ENCODE measurements at places on chromosomes 6 and 20. TPM values are rescaled to one million over a fixed set of nuclear protein-coding genes. Genes with fewer than 3 reads are reported as not detected.

CNR1 gene
- total RNA-seq = not detected

ARMC12 gene
- total RNA-seq = 0.43 TPM

LIME1 gene
- total RNA-seq = 3.5 TPM

OR2J3 gene
- total RNA-seq = not detected

C6orf141 gene
- 0.43 TPM for total RNA-seq

EPB41L1 gene
- 9.1 TPM for total RNA-seq

IL17A gene
- total RNA-seq = not detected

C6orf132 gene
- total RNA-seq = 2.6 TPM

GLO1 gene
- total RNA-seq = 110 TPM

ISM1 gene
- total RNA-seq = 0.64 TPM

FILIP1 gene
- total RNA-seq = 0.32 TPM

TFAP2D gene
- total RNA-seq = not detected

PTCRA gene
- total RNA-seq = not detected

KCNK15 gene
- 1.7 TPM for total RNA-seq

SLC4A11 gene
- 1.6 TPM for total RNA-seq

BEND3 gene
- total RNA-seq = 3.5 TPM

BRD2 gene
- total RNA-seq = 146 TPM

SIRPB2 gene
- not detected for total RNA-seq

TRIM10 gene
- total RNA-seq = not detected

CLPSL1 gene
- total RNA-seq = not detected

LBP gene
- not detected for total RNA-seq

CUL7 gene
- total RNA-seq = 54.8 TPM

JPH2 gene
- 50.5 TPM for total RNA-seq

IPCEF1 gene
- 0.32 TPM for total RNA-seq

OTOR gene
- total RNA-seq = not detected

MCM9 gene
- 15.1 TPM for total RNA-seq

TBXT gene
- not detected for total RNA-seq

BFSP1 gene
- total RNA-seq = 2.9 TPM

Data from fibroblast of villous mesenchyme (primary cell).